Hematopoietic multipotent progenitor cell treated with erythropoietin and hydrocortisone succinate and interleukin-3 and kit ligand, for 6 days (in vitro differentiated cells): ENCODE measurements at places on chromosomes 7 and 10.

DNA sequence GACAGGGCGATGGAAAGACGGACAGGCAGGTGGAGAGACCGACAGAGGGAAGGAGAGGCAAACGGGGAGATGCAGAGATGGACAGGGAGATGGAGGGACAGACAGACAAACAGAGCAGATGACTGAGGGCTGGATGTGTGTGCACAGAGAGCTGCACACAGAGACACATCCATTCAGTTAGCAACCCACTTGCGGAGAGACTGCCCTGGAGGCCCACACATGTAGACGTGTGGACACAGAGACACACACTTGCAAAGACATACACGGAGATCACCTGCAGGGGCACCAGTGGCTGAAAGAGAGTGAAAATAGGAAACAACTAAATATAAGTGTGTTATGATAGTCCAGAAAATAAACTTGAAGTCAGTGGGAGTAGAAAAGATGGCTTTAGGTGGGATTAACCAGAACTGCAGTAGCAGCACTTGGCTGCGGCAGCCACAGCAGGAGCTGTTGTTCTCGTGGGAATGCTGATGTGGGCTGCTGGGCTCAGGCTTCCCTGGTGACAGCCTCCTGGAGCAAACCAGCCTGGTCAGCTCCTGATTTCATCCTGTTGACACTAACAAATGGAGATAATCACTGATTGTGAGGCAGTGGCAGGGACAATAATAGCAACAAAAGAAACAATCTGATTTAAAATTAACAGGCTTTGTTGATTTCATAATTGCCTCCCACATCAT, 134.1 kb downstream of the CCNY start:
- DNase-seq, result no peak

DNA sequence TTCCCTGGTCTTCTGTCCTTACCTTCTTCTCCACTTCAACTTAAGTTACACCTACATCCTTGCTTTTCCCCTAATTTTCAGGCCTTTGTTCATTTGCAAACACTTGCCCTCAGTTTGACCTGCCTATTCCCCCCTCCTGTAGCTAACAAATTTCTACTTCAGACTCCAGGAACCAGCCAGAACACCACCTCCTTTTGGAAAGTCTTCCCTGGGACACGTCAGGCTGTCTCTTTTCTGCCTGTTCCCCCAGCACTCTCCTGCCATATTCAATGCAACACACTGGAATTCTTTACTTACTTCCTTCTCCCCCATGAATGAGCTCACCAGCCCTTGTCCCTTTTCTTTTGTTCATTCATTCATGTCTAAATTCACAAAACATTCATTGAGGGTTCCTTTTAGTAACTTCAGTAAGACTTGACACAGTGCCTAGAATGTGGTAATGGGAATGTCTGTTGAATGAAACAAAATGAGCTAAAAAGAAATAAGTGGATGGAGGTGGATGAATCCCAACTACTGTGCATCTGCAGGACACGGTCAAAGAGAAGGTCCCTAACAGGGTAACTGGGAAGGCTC, 478.0 kb downstream of the KCNMA1 start:
- DNase-seq, result no peak

GRCh38 chr10:106474876-106475275, 689.6 kb downstream of the SORCS1 start:
- no peak for DNase-seq

DNA sequence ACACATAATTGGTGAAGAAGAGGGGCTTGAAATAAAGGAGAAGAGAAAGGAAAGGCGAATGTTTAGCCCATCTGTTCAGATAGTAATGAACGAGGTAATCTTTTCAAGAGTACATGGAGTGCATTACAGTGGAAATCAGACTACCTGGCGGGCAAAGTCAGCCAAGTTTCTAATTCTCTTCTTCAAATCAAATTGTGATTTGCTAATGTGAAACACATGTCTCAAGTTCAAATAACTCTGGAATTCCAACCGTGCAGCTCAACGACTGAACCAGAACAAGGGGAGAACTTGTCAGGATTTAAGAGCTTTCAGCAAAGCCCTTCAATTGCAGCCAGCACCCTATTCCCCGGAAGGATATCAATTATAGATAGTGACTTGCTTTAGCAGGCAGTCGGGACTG, 216.9 kb downstream of the GLI3 start:
- no peak for DNase-seq

- DNase-seq, result peak; percentile 75
Observed at GRCh38 chr10:114103284-114103683, 59.6 kb downstream of the ADRB1 start.

DNA sequence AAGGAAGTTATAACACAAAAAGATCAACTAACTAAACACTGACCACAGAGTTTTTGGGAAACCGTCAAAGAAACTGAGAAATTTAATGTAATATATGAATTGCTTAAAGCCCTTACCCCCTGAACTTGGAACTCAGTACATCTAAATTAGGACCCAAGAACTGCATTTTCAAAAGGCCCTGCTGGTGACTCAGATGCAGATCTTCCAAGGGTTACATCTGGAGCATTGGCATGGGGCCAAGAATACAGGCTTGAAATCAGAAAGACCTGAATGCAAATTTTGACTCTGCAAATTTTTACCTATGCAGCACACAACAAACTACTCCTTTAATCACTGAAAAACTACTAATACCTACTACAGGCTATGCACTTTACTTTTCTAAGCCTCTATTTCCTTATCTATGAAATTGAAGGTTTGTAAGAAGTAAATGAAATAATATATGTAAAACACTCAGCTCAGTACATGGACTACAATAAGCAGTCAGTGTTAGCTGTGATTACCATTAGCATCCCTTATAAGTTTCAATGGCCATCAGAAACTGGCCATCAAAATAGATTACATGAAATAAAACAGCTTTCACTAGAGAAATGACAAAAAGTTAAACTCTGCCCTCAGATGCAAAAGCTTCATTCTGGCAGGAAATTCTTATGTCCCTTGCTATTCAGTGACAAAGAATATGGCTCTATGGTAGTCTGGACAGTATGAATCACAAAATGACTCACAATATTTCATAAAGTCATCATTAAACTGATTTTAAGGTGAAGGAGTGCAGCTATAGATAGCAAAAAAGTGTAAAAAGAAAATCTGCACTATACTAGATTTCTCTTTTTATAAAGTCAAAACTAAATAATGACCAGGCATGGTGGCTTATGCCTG, 43.6 kb downstream of the NSUN6 start:
- peak; percentile 64 for DNase-seq

DNA sequence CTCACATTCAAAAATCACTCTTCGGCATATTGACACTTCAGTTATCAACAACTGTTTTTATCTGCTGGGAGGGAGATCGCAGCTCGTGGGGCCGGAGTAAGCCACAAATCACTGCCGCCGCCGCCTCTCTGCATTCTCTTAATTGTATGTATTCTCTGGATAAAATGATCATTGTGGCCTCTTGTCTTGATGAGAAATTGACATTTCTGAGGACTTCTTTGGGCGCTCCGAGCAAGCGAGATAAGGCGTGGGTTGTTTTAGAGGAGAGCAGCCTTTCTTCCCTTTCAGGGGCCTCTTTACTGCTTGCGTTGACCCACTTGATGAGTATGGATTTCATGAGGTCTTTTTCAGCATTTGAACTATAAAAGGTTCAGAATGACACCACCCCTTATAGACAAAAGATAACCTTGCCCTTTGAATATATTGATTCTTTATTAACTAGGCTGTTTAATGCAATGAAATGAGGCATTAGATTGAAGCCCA, 130.6 kb downstream of the EBF3 start:
- DNase-seq, result no peak

- DNase-seq, result peak; percentile 86
Observed at GRCh38 chr7:151244196-151244840, 4.2 kb downstream of the SMARCD3 start.

GRCh38 chr7:57868771-57869483, 418.9 kb downstream of the ZNF716 start:
- no peak for DNase-seq

- no peak for DNase-seq
Observed at GRCh38 chr10:70191972-70192305, 21.6 kb upstream of the SAR1A start.

DNA sequence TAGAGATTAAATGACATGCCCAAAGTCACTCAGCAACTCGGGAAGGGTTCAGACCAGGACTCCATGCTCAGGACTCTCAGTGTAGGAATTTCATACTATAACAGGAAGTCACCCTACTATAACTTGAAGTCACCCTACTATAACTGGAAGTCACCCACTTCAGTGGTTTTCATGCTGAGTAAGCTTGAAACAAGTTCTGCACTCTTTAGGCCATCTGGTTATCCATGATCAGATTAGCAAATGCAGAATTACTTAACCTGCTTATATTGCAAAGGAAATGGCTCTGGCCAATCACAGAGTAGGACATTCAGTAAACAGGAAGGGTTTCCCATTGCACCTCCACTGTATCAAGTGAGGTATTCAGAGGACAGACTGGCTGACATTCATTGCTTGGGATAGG, 1240.4 kb downstream of the GATA3 start:
- peak; percentile 50 for DNase-seq
